NCI-H510A (cell line): ENCODE measurements at places on chromosomes 1 and 21.

DNA sequence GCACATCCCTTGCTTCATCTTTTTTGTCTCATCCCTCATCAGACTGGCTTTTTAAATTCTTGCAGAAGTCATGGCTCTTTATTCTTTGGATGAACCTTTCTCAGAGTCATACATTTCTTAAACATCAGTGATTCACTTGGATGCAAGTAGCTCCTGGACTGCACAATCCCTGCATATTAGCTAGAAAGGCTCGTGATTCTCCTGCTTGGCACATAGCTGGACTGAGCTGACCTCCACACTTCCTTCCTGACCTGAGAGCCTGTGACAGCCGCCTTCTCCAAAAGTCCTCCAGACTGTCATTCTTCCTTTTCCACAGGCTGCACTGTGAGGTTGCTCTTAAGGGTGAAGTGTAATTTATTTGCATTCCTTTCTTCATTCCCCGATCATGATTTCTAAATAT lies 109.4 kb downstream of the RGL1 start:
- no peak for DNase-seq

DNA sequence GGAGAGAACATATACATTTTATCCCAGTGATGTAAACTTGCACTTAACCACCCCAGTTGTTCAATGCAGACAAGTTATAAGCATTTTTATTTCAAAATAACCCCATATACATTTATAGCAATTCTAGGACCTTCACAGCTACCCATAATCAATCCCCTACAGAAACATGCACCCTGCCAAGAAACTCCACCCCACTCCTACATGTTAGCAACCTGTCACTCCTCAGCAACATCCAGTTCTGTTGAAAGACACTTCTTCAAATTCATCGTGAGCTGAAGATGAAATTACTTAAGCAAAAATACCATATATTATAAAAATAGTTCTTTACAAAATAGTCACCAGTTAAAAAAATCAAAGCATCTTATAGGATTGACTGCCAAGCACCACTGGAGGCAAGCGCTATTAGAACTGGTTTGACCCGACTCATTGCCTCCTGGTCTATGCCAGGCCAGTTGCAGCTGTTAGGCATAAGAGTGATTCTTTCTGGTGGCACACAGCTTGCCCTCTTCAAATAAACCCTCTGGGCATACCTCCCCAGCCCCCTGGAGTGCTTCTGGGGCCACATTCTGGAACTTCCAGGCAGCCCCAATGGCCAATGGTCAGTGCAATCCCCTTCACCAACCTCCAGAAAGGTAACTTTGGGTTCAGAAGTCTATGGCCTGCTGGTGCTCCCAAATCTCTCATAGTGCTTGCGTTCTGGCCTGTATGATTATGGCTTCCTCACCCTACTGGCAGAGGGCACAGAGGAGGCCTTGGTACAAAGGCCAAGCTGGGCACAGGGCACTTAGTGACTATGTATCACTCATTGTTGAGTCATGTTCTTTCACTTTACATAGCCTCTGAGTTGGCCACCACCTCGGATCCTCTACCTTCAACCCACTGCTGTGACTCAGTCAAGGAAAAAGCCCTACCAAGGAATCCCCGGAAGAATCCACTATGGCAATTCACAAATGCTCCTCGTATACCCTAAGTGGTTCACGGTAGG lies 72.2 kb upstream of the RALGPS2 start:
- DNase-seq, result no peak

- DNase-seq, result no peak
These were observed 16.6 kb downstream of the COPA start for GRCh38 chr1:160326418-160326817.

- DNase-seq, result no peak
These were observed 65.6 kb downstream of the PCBP3 start for GRCh38 chr21:45709173-45709572.

DNA sequence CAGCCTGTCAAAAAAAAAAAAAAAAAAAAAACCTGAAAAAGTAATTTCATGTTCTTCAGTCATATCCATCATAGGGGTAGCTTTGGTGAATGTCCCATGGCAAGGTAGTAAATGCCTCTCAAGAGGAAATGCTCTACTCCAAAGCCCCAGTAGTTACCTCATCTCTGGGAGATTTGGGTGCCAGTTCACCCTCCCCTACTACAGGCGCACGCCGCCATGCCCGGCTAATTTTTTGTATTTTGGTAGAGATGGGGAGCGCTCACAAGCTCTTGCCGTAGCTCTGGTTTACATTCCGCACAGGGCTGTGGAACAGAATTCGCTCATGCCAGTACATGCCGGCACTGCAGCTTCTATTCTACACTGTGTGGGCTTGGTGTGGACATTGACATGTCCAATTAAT lies 13.7 kb downstream of the PIK3CD start:
- DNase-seq, result no peak

DNA sequence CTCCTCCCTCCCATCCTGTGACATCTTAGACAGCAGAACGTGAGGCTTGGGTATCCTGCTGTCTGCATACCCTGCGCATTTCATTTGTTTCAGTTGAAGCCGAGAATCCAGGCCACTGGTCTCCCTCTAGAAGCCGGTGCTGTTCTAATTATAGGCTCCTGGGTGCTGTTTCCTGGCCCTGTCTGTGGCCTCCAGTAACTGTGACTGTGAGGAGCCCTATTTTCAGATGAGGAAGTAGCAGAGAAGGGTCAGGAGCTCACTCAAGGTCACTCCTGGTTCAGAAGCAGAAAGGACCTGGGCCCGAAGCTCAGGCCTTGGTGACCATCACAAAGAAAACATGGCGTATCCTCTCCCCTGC lies 24.0 kb downstream of the COQ8A start:
- DNase-seq, result no peak

DNA sequence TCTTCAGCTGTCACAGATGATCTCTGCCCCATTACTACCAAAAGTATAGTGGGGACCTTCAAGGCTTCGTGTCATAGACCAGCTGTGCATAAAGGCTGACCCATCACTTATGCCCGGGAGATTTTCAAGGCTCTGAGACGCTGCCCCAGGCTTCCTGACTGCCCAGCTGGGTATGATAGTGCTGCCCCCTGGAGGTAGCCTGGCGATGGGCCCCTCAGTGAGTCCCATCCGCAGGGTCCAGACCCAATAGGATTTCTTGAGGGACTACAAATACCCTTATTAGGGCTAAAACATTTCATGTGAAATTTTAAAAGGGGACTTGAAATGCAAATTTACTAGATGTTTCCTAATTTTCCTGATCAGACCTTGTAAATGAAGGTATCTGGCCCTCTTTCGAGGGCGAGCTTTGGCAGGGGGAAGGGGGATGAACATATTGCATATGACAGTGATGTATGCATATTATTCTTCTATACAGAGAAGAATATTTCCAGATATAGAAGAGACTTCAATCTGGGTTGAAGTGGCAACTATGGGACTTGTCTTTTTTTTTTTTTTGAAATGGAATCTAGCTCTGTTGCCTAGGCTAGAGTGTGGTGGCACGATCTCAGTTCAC lies 11.7 kb upstream of the FCMR start:
- no peak for DNase-seq

DNA sequence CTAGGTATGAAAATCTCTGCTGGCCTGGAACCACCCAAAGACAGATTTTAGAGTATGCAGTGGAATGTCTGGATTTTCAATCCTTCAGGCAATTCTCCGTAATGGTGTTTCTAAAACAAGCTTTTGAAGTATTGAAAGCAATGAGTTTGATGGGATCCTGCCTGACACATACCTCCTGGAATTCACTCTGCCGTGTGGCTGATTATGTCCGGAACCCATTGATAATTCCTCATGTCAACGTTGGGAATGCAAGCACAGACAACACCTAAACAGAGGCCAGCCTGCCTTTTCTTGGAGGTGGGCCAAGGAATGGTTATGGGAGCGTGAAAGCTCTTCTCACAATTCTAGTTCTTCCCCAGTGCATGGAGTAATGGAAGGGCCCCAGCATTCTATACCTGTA lies 168.9 kb upstream of the HMCN1 start:
- no peak for DNase-seq

GRCh38 chr1:4977701-4978100 lies 323.3 kb downstream of the AJAP1 start:
- DNase-seq, result no peak

DNA sequence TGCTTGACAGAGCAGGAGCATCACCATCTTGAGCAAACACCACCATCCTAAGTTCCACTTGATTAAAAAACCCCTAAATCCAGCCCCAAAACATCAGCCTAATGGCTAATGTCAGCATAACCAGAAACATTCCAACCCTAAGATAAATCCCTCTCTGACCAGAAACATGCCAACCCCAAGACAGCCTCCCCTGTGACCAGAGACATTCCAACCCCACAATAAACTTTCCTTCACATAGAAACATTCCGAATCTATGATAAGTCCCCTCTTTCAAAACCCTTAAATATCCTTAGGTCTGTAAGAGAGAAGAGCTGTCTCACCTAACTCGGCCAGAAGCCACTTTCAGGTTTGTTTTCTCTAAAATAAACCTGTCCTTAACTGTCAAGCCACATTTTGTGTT lies 17.4 kb upstream of the SLC2A5 start:
- no peak for DNase-seq

- no peak for DNase-seq
These were observed 58.0 kb downstream of the PGM1 start for GRCh38 chr1:63651161-63651701.

DNA sequence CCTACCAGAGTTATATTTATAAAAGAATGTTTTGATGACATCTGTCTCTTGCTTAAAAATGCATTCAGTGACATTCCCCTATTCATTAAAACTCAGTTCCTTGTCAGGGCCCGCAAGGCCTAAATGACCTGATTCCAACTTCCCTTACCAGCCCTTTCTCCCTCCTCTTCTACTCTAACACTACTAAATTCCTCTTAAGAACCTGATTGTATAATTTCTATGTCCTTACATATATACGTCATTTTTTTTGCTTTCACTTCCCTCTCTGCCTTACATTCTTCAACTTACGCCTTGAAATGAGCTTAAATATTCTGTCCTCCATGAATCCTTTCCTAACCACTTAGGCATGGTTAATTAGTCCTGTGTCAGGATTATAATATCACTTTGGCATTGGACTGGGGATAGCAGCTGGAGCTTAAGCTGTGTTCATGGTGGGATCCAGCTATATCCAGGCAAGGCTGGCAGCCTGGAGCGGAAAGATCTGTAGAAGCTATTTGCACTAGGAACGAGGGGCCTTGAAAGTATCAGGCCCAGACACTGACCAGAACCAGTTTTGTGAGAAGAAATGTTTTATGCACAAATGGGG lies 360.2 kb upstream of the PTBP2 start:
- DNase-seq, result no peak

DNA sequence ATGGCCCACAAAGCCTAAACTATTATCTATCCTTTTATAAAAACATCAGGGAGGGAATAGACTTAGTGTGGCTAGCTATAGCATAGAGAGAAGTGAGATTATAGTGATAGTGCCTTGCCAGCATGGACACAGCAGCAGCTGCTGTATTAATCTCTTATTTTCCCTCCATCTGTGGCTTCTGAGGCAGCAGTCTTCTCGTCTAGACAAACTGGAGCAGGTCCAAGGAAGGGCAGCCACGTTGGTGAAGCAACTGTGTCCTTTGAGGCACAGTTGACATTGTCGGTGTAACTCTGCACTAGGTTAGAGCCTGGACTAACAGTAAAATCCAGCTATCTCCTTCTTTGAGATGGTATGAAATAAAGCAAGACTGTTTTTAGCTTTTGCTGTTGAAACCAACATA lies 131.3 kb downstream of the CACHD1 start:
- DNase-seq, result no peak

DNA sequence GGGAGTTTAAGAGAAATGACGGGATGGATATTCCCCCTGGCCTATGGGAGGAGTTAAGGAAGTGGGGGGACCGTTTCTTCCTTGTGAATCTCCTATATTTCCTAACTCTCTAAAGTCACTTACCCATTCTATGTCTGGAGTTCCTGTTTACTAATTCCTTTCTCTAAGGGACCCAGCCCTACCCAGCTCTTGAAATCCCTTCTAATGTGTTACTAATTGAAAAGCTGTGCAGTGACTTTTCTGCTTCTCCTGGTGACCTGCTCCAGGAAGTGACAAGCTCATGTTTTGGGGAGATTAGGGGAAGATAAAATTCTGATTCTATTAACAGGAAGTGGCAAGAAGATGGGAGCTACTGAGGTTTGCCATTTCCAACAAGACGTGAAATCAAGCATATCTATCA lies 4.0 kb upstream of the SAMSN1 start:
- no peak for DNase-seq

- no peak for DNase-seq
These were observed 33.1 kb upstream of the LMX1A start for GRCh38 chr1:165389609-165390008.

- no peak for DNase-seq
These were observed 84.8 kb upstream of the ATP1A1 start for GRCh38 chr1:116288201-116288598.

GRCh38 chr1:47755101-47755990 lies 241.8 kb downstream of the TRABD2B start:
- DNase-seq, result no peak

DNA sequence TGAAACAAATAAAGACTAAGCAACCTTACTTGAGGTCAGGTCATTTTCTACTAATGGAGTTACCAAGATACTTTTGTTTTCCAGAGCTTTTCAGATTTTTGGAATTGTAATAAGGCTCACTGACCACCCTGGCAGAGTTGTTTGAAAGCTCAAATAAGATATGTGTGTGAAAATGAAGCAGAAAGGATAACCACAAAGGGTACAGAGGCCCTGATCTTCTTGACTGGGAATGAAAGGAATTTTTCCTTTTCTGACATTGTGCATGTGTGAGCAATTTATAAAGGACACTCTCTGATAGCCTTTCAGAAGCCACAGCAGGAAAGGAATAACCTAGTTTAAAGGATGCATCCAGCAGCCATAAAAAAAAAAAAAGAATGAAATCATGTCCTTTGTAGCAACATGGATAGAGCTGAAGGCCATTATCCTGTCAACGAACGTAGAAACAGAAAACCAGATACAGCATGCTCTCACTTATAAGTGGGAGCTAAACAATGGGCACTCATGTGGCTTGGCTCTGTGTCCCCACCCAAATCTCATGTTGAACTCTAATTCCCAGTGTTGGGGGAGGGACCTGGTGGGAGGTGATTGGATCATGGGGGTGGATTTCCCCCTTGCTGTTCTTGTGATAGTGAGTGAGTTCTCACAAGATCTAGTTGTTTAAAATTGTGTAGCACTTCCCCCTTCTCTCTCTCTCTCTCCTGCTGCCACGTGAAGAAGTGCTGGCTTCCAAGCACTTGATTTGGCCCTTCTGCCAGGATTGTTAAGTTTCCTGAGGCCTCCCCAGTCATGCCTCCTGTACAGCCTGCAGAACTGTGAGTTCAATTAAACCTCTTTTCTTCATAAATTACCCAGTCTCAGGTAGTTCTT lies 3.1 kb upstream of the SRP9 start:
- DNase-seq, result no peak

DNA sequence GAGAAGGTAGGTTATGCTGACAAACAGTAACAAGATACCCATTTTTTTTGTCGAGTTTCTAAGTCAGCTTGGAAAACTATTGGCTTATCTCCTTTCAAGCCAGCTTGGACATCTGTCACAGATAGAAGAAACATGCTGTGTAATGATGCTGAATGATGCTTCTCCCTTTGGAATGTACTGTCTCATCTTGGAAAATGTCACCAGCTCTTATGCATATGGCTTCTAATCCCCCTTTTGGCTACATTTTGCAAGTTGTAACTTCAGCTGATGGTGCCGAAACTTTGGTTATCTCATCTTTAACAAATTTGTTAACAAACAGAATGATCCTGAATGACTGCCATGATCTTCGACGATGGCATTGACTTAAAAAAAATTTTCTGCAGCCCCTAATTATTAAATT lies 68.8 kb upstream of the ST6GALNAC3 start:
- no peak for DNase-seq
